ENCODE measurements at places on chromosomes 2 and 18. TPM values are rescaled to one million over a fixed set of nuclear protein-coding genes. Genes with fewer than 3 reads are reported as not detected.

- DNase-seq: no peak
Observed at GRCh38 chr2:197311421-197312033, 947 bp upstream of the ANKRD44 start.

GRCh38 chr2:150462770-150463169 is 24.7 kb downstream of the RND3 start:
- no peak for DNase-seq

GRCh38 chr2:231883468-231883881 is 42.7 kb downstream of the NPPC start:
- DNase-seq: peak; percentile 56

GRCh38 chr2:53174539-53174938 is 593.1 kb upstream of the CHAC2 start:
- no peak for DNase-seq

- DNase-seq: peak; percentile 75
Observed at GRCh38 chr18:48990481-48991318, 39.9 kb upstream of the SMAD7 start.

DNA sequence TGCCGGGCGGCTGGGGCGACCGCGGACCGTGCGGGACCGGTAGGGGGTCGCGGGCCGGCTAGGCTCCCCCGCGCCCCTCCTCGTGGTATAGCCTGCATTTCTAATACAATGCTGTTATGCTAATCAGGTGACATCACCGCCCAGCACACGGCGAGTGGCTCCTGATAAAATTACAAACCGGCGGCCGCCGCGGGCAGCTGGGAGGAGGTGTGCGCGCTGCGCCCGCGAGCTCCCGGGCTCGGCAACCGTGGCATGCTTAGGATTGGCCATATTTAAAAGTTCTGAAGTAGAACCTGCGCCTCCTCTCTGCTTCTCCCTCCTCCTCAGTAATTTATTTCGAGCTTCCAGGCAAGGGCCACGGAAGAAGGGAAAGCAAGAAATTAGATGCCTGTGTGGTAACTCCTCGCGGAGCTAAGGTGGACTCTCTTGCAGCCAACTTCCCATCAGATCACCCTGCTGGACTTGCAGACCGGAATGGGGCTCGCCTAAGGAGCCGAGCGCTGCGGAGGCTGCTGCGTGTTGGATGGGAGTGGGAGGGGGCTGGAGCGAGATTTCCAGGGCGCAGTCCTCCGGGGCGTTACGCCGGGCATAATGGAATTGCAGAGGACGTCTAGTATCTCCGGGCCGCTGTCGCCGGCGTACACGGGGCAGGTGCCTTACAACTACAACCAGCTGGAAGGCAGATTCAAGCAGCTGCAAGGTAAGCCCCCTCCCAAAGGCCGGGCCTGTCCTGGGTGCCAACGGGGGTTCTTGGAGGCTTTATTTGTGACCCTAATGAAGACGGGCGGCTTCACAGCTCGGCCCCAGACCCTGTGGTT is 102.3 kb downstream of the SPTBN1 start:
- DNase-seq: peak; percentile 60

- no peak for DNase-seq
Observed at GRCh38 chr18:48360376-48361021, 48.7 kb downstream of the ZBTB7C start.

DNA sequence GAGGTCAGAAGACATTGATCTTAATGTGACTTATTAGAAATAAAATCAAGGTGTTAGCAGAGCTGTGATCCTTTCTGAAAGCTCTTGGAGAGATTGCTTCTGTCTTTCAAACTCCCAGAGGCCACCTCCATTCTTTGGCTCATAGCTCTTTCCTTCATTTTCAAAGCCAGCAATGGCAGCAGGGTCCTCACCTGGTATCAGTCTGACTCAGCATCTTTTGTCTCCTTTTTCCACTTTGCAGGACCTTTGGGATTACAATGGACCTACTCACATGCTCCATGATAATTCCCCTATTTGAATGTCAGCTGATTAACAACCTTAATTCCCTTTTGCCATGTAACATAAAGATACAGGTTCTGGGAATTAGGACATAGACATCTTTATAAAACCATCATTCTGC is 6.8 kb upstream of the CDH20 start:
- no peak for DNase-seq

- no peak for DNase-seq
Observed at GRCh38 chr2:232146294-232146693, 184.8 kb downstream of the DIS3L2 start.

DNA sequence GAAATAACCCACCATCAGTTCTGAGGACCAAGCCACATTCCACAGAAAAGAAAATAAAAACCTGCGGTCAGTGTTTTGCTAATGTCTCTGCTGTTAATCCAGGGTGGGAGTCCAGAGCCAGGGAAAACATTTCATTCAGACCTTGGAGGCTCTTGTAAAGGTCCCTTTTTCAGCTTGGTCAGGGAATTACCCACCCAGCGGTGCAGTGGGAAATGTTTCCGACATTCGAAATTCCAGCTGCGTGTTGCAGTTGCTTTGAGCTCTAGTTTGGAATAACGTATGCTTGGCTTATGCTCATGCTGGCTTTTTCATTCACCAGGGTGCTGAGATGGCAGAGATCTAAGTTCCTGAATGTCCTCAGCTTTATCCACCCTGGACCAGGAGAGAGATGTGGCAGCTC is 219.1 kb downstream of the TRIB2 start:
- peak; percentile 20 for DNase-seq

DNA sequence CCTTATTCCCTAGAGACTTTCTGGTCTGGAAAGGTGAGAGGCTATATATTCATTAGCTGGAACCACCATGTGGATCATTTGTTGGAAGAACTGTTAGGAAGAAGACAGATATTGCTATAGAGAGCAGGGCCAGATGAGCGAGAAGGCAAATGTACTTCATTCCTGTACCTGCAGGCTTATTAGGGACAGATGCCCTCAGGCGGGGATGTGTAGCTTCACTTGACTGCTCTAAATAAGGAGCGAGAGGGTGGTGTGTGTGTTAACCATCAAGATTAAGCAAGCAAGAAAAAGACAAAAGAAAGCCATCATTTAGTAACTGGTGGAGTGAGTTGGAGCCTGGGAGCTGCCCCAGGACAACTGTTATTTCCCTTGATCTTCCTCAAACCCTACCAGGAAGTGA is 36.4 kb downstream of the NEDD4L start:
- DNase-seq: no peak

Gene PSD4
- total RNA-seq: 6.1 TPM

Gene RASGRP3
- total RNA-seq: 0.50 TPM

Gene PPP1CB
- 172 TPM for total RNA-seq

All from fibroblast of lung (primary cell).